ENCODE measurements at places on chromosomes 2 and 18. TPM values are rescaled to one million over a fixed set of nuclear protein-coding genes. Genes with fewer than 3 reads are reported as not detected.

GRCh38 chr2:171995586-171995985, 4.2 kb upstream of the METAP1D start:
- DNase-seq = no peak

The FAM110C gene
- 78.6 TPM for total RNA-seq

The EVA1A gene
- total RNA-seq = 0.50 TPM

DNA sequence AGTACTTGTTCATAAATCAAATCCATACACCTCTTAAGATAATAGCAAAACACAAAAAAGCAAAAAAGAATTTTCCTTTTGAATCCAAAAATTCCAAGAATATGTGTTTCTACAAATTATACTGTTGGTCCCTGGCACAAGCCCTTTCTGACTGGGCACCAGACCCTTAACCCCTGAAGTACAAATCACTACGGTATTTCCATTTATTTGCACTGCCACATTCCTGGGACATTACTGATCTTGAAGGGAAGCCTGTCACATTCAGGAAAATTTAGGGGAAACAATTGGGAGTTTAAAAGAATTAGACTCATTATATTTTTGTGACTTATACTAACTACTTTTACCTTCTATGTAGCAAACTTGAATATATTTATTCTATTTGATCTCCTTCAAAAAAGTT, 98.8 kb downstream of the ZNF521 start:
- DNase-seq = no peak

Data from omental fat pad (tissue), 4 donors.